ENCODE measurements at places on chromosomes 12 and 14. TPM values are rescaled to one million over a fixed set of nuclear protein-coding genes. Genes with fewer than 3 reads are reported as not detected.

KRT84 gene
- not detected for total RNA-seq

DNA sequence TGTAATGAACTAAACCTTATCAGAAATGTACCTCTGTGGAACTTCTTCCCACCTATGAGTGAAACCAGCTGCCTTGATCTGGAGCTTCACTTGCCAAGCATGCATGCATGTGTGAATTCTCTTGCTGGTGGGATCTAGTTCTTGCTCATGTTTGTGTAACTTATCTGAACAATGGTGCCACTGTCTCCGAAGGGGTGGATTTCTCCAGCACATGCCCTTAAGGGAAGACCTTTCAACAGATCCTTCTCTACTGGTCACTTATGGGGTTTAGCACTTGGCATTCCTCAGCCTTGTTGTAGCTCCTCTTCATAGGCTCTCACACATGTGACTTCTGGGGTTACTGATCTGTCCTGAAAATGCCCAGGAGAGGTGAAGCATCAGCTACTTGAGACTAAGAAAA lies 25.0 kb downstream of the SMOC1 start:
- no peak overlapping the region for H3K4me3 ChIP-seq
- H3K4me1 ChIP-seq = no peaks in the 10 kb centered on the region
- DNase-seq = no peak

DNA sequence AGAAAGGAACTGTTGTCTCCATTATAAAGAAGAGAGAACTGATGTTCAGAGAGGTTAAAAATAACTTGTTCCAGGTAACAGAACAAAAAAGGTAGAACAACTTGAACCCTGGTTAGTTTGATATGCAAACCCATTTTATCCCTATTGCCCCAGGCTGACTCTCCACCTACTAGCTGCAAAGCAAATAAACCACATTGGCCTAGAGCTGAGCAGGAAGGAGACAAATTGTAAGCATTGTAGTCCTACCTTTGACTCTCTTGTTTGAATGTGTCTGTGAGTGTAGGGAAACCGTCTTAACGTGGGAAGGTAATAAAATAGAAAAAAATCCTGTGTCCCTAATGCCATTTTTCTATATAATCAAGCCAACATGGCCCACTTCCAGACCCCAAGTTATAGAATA lies 126.4 kb downstream of the CCER1 start:
- H3K27ac ChIP-seq = no peak overlapping the region
- no peaks in the 10 kb centered on the region for H3K27me3 ChIP-seq
- DNase-seq = no peak
- no peaks in the 10 kb centered on the region for H3K36me3 ChIP-seq
- no peak overlapping the region for H3K4me3 ChIP-seq

- H3K36me3 ChIP-seq = peaks cover 11% of the 10 kb centered on the region
- H3K4me1 ChIP-seq = peaks cover 66% of the 10 kb centered on the region
- no peak overlapping the region for H3K4me3 ChIP-seq
- no peaks in the 10 kb centered on the region for H3K27me3 ChIP-seq
- H3K27ac ChIP-seq = no peak overlapping the region
These were observed 7.9 kb downstream of the MARK3 start for GRCh38 chr14:103393070-103393469.

GRCh38 chr14:33068626-33069025 lies 129.9 kb downstream of the NPAS3 start:
- H3K27me3 ChIP-seq = no peaks in the 10 kb centered on the region
- no peak overlapping the region for H3K27ac ChIP-seq
- no peaks in the 10 kb centered on the region for H3K4me1 ChIP-seq
- no peak for DNase-seq
- H3K36me3 ChIP-seq = no peaks in the 10 kb centered on the region

- H3K36me3 ChIP-seq = no peaks in the 10 kb centered on the region
- H3K27ac ChIP-seq = no peak overlapping the region
- H3K27me3 ChIP-seq = peaks cover 11% of the 10 kb centered on the region
- DNase-seq = no peak
- H3K4me3 ChIP-seq = no peak overlapping the region
These were observed 3.5 kb upstream of the SCNN1A start for GRCh38 chr12:6378709-6379472.

DNA sequence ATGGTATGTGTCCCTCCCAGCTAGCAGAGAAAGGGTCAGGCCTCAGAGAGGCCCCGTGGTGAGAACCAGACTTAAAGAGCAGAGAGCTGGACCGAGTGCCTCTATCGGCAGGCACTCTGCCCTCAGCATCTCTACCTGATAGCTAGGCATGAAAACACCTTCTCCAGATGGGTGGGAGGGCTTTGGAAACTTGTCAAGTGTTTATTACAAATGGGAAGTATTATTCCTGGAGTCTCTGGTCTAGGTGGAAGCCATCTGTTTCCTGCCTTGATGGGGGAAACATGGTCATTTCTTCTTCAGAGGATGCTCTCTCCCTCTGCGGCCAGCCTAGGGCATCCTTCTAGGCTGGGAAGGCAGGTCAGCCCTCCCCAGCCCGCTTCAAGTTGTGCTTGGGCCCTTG lies 2.3 kb downstream of the TMEM63C start:
- H3K36me3 ChIP-seq = no peaks in the 10 kb centered on the region
- peaks cover 27% of the 10 kb centered on the region for H3K4me1 ChIP-seq
- no peak overlapping the region for H3K4me3 ChIP-seq
- H3K27ac ChIP-seq = no peak overlapping the region
- DNase-seq = no peak
- H3K27me3 ChIP-seq = peaks cover 18% of the 10 kb centered on the region

DNA sequence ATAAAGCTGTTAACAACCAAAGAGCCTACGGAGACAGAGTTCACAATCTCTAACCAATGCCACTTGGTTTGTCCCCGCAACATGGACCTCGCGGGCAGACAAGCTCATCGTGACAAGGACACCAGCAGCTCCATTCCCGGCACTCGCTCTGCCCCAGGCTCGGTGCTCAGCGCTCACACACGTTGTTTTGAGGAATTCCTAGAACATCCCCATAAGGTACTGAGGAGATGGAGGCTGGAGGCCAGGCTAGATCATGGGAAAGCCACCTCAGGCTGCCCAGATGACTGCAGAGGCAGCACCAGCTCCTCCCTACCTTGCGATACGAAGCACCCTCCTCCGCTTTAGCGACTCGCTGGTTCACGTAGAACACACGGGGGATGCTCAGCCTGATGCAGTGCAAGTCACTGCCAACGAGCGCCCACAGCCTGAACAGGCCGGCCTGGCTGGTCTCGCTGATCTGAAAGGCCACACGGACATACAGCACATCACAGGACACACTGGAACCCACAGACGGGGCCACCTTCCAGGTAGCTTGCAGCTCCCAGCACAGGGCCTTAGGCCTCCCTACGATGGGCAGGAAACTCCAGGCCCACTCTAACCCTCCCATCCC lies 30.1 kb downstream of the P2RX2 start:
- H3K4me3 ChIP-seq = no peak overlapping the region
- DNase-seq = no peak
- H3K36me3 ChIP-seq = peaks cover 37% of the 10 kb centered on the region

MYF5 gene
- not detected for total RNA-seq

GRCh38 chr12:90790747-90791146 lies 164.2 kb downstream of the CCER1 start:
- no peaks in the 10 kb centered on the region for H3K27me3 ChIP-seq
- H3K4me1 ChIP-seq = no peaks in the 10 kb centered on the region
- no peak for DNase-seq

POMT2 gene
- total RNA-seq = 15.3 TPM

DNA sequence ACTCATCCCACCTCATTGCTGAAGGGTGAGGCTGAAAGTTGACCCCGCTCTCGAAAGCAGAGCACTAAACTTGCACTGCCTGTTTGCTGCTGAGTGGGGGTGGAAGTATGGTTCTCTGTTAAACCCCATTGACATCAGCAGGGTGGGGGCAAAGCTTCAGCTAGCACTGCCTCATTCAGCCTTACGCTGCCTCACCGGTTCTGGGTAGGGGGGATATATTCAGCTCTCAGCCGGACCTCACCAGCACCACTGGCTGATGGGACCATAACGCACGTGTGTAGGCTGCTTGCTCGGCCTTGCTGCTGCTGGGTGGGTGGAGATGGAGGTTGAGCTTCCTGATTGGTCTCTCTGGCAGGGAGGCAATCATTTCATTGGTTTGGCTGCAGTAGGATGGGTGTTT lies 265.7 kb upstream of the RTL1 start:
- H3K27ac ChIP-seq = no peak overlapping the region
- H3K4me3 ChIP-seq = no peak overlapping the region
- no peak for DNase-seq

DNA sequence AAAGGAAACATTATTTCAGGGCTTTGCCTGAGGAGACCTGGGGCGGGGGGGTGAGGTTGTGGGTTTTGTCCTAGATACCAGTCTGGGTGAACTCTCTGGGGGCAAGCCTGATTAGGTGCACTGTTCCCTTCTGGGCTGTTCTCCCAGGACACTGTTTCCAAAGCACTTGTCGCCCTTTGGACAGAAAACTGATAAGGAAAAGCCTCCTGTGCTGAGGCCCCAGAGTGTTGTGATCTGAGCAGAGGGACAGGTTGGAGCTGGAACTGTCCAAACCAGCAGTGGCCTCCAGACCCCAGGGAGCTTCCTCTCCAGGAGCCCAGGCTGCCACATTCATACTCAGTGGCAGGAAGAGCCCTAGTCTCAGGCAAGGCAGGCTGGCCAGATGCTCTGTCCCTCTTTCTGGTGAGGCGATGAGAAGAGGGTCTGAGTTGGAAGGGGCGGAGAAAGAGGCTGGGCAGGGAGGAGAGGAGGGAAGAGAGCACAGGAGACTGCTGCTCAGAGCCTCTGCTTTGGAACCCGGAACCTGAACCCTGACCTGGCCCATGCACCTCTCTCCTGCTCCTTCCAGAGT lies 1.9 kb downstream of the GALNT16 start:
- H3K27me3 ChIP-seq = peaks cover 43% of the 10 kb centered on the region
- no peaks in the 10 kb centered on the region for H3K36me3 ChIP-seq
- H3K4me1 ChIP-seq = peaks cover 6% of the 10 kb centered on the region
- H3K4me3 ChIP-seq = no peak overlapping the region
- no peak overlapping the region for H3K27ac ChIP-seq
- DNase-seq = no peak
